Peyer's patch (tissue), 4 donors: ENCODE measurements at places on chromosomes 16 and 17.

GRCh38 chr16:31036691-31037090 is 3.3 kb downstream of the STX4 start:
- no peak for DNase-seq

GRCh38 chr17:40606548-40607353 is 40.9 kb downstream of the SMARCE1 start:
- DNase-seq: no peak

DNA sequence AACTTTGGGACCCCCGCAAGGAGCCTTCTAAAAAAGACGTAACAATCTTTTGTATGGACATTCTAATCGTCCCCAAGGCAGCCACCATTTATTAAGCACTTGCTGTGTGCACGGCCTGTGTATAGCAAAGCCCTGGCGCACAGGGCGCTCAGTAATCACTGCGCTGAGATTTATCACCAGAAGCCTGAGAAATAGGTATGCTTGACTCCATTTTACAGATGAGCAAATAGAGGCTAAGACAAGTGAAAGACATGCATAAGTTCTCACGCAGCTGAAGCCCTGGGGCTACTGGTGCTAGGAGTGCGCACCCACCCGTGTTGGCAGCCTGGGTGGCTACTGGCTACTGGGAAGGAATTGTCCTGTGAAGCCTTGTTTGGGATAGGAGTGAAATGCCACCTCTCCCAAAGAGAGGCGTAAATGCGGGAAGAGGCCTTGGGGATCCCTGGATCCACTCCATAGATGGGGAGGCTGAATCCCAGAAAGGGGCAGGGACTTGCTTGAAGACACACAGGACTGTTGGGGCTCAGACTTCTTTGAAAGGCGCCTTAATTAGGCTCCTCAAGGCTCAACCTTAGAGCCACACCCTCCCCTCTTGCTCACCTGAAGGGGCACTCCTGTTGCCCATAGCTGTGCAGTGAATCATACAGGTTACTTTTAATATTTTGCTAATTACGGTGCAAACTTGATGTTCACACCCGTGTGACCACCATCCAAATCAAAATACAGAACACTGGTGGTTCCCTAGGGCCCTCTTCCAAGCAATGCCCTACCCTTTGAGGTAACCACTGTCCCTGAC is 634 bp upstream of the NATD1 start:
- DNase-seq: no peak

GRCh38 chr16:78667675-78668074 is 568.2 kb downstream of the WWOX start:
- DNase-seq: no peak

DNA sequence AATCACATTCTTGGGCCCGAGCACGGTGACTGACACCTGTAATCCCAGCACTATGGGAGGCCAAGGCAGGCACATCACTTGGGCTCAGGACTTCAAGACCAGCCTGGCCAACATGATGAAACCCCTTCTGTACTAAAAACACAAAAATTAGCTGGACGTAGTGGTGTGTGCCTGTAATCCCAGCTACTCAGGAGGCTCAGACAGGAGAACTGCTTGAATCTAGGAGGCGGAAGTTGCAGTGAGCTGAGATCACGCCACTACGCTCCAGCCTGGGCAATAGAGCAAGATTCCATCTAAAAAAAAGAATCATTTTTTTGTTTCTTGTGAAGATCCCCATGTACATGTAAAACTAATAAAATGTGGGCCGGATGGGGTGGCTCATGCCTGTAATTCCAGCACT is 53.1 kb upstream of the ATF7IP2 start:
- DNase-seq: no peak

- DNase-seq: peak; percentile 84
Observed at GRCh38 chr16:3112058-3112880, at the start of gene ZNF205. ZNF205 (plus strand) TSS chr16:3112586; CDS start chr16:3113431, 845 bp downstream.

DNA sequence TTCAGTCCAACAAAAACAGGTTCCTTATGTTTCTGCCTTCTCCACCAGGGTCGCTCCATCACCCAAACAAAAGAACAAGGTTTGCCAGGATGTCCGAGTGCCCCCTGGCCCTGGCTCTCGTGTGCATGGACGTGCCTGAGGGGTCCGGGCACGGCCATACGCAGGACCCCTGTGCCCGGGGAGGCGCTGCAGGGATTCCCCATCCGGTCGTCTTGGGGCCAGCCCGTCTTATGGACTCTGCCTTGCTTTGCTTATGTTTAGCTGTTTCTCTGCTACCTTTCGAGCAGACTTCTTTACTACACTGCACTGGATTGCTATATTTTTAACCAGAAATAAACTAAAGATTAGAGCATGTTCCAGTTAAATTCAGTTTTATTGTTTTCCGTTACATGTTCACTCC is 68.0 kb downstream of the KLHDC4 start:
- no peak for DNase-seq

DNA sequence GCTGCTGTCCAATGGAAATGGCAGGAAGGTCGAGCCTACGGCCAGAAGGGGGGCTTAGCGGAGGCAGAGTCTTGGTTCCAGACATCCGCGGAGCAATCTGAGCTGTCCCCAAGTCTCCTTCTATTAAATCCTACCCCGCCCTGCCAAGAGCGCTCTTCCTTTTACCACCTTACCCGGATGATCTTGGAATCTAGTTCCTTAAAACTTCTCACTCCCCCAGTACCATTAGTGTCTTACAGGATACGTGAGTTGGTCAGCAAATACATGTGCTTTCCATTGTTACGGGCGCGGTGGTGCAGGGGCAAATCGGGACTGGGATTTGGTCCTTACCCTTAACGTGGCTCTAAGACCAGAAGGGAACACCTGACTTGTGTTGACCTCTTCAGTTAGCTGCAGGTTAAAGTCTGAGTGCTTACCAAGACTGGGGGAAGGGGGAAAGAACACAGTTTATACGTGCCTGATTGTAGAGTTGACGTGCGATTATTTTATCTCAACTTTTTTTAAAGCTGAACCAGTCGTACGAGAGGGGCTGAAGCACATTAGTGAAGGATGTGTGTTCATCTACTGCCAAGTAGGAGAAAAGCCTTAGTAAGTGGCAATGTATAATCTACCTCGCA is 495 bp downstream of the TXNDC17 start:
- no peak for DNase-seq

DNA sequence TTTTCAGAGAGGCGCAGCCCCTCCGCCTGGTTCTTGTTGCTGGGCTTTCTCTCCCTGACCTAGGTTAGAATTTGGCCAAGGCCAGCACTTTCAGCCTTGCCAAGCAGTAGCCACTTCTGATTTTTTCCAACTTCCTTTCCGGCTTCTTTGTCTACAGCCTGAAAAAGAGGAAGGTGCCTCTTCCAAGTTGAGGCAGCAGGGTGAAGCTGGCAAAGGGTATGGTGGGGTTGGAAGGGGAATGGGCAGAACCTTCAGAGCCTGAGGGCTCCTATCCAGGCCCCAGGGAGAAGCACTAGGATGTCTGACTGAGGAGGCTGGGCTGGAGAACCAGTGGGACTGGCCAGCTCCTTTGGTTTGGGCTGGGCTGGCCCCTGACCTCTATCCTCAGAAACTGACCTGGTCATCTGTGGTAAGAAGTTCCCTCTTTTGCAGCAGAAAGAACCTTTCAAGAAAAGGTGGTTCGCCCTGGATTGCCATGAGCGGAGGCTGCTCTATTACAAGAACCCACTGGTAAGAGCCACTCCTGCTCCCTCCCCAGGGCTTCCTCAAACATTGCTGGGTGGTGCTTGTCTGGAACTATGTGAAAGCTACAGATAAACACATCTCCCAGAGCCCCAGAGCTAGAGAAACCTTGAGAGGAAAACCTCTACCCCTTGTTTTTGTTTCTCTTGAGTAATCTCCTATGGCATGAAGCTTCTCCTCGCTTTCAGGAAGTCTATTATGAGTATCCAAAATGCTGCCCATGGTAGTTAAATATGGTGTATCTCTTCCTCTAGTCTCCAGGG is 16.6 kb upstream of the RNF135 start:
- DNase-seq: no peak

GRCh38 chr16:48901712-48902374 is 291.9 kb upstream of the N4BP1 start:
- DNase-seq: no peak

DNA sequence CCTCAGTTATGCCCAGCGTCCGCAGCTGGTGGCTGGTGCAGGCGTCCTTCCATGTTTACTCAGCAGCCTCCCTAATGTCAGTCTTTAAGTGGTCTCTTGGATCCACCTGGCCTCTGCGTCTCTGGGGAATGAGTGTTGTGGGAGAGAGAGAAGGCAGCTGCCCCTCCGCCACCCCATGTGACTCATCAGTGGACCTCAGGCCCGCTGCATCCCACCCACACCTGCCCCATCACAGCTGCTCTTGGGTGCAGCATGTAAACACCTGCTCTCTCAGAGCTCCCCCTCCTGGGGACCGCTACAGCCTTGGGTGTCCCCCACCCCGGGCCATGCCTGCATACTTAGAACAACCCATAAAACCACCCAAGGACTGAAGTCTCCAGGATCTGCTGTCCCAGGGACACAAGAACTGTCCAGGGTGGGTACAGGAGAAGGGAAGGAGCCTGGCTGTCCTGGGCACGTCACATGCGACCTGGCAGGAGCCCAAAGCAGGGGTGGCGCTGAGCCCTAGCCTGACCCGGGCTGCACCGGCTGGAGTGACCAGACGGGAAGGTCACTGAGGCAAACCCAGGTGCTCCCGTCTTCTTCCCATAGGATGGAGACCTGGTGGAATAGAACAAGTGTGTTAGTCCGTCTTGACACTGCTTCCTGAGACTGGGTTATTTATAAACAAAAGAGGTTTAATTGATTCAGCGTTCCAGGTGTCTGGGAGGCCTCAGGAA is 4.2 kb downstream of the C16orf90 start:
- DNase-seq: no peak

GRCh38 chr17:65170839-65171238 is 33.7 kb downstream of the RGS9 start:
- DNase-seq: no peak

DNA sequence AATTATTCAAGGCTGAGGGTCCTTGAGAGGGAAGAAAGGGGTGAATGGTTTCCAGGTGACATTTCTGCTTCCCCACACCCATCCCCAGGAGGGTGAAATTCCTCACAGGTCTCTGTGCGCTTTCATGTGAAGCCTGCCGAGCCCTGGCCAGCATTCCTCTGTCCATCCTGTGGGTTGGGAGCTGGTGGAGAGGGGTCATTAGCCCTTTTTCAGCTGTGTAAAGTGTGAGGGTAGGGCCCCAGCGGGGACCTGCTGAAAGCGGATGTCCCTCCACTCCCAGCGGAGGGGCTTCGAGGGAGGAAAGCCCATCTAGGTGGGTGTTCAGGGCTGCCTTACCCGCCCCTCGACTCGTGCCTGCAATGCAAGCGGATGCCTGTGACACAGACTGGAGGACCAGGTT is 53.3 kb upstream of the DLX4 start:
- DNase-seq: no peak

- DNase-seq: no peak
Observed at GRCh38 chr16:68746951-68747350, 9.9 kb downstream of the CDH1 start.

DNA sequence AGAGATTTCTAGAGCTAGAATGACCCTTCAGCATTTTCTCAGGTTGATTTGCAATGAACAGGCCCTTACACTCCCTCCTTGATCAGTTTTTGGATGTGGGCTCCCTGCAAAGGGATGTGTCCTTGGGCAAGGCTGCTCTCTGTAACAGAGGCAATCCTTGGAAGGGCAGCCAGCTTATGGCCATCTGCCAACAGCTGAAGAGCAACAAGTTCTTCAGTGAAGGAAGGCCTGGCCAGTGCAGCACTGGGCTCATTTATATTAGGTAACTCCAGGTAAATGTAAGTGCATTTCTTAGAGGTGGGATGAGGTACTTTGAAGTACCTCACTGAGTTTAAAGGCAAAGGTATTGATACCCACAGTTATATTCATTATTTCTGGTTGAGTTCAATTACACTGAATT is 114.3 kb upstream of the KCNJ16 start:
- no peak for DNase-seq

GRCh38 chr16:4169415-4169814 is 53.2 kb upstream of the ADCY9 start:
- DNase-seq: no peak

DNA sequence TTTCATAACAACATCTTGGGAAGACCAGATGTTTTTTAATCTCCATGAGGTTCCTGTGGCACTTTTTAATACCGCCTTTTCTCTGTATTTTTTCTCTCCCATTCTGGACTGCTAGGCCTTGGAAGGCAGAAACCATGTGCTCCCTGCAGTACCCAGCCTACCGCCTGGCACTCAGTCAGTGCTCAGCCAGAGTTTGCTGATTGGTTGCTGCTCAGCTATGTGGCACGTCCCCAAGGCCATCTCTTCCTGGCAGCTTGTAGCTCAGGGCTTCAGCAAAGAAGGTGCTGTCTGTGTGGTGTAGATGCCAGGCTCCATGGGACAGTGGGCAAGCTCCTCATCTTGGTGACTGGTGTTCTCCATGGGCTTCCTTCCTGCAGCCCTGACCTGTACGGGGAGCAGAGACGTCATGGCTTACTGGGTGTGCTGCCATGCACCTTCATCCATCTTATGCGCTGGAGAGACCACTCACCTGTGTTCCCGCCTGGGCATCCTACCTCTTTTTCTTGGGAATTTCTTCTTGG is 86.7 kb downstream of the CLEC16A start:
- no peak for DNase-seq
